ENCODE measurements at places on chromosomes 6 and 20. TPM values are rescaled to one million over a fixed set of nuclear protein-coding genes. Genes with fewer than 3 reads are reported as not detected.
A peak's percentile ranks its signal among the peaks of the same experiment; 100 is the strongest.

GRCh38 chr6:135329851-135330803 is 149.0 kb downstream of the MYB start:
- no peak for DNase-seq

DNA sequence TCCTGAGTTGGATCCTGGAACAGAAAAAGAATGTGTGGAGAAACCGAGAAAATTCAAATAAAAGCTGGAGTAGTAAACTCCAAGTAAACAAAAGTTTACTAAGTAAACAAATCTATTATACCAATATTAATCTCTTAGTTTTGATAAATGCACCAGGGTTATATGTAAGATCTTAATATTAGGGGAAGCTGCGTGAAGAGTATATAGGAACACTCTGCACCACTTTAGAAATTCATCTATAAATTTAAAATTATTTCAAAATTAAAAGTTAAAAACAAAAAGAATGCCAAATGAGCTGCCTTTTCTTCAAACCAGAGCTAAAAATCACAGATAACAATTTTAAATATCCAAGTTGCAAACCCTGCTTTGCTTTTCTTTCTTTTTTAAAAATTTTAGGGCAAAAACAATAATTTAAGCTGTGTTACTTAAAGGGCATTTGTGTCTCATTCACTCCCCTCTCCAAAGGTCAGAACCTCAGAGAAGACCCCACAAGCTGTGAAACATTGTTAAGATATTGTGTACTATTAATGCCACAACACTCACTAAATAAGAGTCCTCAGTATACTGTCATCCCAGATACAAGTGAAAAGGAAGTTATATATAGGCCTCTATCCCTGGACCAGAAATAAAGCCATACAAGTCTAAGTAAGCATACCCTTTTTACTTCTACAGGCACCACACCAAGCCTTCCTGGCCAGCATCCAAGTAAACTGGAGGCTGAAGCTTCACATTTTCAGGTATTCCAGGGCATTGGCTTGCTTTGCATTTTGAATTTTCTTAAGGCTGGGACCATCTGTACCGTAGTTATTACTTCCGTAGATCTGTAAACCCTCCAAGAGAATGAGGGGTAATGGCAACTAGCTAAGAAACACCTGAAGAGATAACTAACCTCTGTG is 7.0 kb downstream of the DNAAF9 start:
- DNase-seq: peak; percentile 12

DNA sequence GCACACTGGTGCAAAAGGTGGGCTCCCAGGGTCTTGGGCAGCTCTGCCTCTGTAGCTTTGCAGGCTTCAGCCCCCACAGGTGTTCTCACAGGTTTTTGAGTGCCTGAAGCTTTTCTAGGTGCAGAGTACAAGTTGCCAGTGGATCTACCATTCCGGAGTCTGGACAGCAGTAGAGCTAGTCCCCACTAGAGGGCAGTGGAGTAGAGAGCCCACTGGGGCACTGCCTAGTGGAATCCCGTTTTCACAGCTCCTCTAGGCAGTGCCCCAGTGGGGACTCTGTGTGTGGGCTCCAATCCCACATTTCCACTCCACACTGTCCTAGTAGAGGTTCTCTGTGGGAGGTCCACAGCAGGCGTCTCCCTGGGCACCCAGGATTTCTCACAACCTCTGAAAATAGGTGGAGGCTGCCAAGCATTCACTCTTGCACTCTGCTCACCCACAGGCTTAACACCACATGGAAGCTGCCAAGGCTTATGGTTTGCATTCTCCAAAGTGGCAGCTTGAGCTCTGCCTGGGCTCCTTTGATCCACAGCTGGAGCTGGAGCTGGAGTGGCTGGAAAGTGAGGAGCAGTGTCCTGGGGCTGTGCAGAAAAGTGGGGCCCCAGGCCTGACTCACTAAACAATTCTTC is 86.3 kb upstream of the PROKR2 start:
- peak; percentile 22 for DNase-seq

DNA sequence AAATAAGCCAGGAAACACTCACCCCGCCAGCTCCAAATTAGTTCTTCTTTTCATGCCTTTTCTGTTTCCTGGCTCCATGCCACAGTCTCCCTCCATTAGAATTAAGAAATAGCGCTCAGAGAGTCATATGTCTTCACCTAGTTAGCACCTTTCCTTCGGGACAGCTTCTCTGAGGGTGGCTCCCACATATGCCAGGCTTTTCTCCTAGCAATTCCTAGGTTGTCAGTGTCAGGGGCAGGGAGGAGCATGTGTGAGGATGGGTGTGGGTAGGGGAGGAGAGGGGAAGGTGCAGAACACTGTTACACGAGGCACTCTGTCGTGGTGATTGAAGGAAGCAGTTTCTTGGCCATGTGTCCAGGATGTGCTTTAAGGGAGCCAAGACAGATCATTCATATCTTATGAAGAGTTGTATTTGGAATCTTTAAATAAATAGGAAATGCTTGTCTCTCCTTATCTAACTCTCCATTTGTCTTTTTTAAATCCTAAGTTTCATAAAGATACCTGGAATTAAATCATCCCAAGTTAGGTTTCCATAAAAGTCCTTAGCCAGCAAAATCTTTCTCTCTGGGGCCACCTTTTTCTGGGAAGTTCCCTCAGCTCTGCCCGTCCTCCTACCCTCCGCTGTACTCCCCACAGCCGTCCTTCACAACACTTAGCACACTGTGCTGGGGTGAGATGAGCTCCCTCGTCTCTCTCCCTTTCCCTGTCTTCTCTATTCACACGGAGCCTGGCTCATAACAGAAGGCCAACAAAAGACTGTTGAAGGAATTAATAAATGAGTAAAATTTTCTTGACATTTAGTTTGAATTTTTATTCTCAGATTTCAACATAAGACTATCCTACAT is 361.0 kb downstream of the CD83 start:
- DNase-seq: no peak

DNA sequence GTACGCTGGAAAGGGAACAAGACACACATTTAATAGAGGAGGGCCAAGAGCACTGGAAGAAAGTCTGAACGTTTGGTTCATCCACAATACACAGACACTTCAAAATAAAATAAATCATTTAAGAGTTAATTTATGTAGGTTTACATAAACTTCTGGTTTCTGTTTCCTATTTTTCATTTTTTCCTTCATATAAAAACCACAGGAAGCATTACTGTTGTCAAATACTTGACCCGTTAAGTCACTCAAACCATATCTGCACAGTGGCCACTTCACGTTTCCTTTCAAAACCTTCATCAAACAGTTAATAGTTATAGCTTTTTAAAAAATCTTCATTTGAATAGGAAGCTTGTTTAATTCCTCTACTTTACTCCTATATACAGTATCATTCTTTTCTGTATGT is 257.6 kb upstream of the THEMIS start:
- DNase-seq: peak; percentile 79

GRCh38 chr20:54726687-54727300 is 251.4 kb downstream of the DOK5 start:
- no peak for DNase-seq

DNA sequence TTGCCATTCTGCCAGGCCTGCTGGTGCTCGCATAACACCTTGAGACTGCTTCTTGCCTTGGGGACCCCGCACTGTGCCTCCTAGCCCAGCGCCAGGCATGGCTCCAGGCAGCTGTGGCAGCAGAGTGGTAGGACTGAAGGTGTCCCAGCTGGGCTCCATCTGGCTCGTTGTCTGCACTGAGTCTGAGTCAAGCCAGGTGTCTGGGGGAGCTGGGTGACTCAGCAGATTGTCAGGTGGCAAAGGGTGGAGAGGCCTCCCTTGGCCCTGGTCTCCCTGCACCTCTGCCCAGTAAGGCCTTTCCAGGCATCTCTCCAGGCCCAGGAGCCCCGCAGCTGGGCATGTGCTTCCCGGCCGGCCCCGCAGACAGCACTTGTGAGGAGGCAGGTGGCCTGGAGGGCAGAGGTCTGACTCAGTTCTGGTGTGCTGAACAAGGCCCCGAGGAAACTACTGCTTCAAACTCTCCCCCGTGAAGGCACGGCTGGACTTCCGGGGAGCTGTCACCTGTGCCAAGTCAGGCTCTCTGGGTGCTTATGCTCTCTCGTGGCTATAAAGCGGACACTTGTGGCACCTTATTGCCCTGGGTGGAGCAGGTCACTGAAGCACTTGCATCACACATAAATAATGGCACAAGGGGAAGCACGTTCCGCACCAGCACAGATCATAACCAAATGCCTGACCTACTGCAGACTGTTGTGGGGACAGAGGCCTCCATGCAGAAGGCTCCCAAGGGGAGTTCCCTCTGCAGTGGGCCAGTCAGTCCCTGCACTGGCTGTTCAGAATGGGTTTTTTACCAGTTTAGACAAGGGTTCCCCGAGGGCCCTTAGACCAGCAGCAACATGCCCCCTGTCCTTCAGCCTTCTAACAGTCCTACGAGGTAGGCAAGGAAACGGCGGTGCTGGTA is 27.5 kb downstream of the FOXC1 start:
- DNase-seq: peak; percentile 82

DNA sequence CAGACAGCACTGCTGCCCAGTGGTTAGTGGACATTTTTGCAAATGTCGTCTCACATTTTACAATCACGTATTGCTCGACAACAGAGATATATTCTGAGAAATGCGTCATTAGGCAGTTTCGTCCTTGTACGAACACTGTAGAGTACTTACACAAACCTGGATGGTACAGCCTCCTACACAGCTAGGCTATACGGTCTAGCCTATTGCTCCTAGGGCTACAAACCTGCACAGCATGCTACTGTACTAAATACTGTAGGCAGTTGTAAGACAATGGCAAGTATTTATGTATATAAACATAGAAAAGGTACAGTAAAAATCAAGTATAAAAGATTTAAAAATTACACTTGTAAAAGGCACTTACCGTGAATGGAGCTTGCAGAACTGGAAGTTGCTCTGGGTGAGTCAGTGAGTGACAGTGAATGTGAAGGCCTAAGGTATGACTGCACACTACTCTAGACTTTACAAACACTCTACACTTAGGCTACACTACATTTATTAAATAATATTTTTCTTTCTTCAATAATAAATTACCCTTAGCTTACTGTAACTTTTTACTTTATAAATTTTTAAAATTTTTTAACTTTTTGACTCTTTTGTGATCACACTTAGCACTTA is 43.1 kb downstream of the ALDH5A1 start:
- DNase-seq: peak; percentile 43

GRCh38 chr6:99603421-99604165 is 3.0 kb upstream of the PRDM13 start:
- peak; percentile 28 for DNase-seq

- DNase-seq: no peak
Measured at GRCh38 chr6:4682431-4683097, 93.6 kb upstream of the CDYL start.

GRCh38 chr6:56444855-56445254 is 197.5 kb upstream of the COL21A1 start:
- DNase-seq: no peak

DNA sequence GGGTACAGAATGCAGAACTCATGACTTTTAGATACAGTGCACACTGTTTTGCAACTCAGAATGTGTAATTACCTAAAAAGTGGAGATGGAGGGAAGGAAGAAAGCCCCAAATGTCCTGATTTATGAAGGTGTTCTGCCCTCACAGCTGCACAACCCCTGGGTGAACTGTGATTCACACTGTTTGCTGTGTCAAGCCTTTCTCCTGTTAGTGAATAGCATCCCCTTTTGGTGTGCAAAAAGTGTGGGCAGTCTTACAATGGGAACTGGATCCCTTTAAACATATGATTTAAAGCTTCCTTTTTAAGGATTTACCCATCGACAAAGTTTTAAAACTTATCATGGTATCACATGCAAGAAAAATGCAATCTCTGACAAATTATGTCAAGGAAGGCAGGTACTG is 633.4 kb upstream of the EPHA7 start:
- DNase-seq: no peak

- DNase-seq: peak; percentile 60
Measured at GRCh38 chr6:114100215-114100994, 129.5 kb upstream of the HDAC2 start.

GRCh38 chr6:169082817-169083507 is 170.7 kb downstream of the THBS2 start:
- DNase-seq: no peak

GRCh38 chr20:64053841-64054661 is 4.6 kb upstream of the SOX18 start:
- peak; percentile 66 for DNase-seq

GRCh38 chr20:23690581-23690980 is 1.7 kb upstream of the CST4 start:
- DNase-seq: peak; percentile 32

DNA sequence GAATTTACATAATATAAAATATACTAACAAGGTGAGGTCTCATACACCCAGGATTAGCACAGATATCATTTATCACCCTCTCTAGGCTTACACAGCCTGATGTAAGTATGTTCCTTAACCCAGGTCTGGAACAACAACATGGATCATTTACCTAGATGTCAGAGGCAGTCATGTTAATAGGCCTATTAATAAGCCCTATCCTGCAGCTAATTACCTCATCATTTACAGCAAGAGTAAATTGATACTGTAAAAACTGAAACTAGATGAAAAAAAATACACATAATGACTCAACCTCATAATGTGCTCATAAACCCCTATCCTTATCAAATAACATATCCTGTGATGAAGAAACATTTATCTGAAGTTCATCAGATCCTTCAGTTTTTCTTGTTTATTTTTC is 334.3 kb upstream of the MANEA start:
- no peak for DNase-seq

DNA sequence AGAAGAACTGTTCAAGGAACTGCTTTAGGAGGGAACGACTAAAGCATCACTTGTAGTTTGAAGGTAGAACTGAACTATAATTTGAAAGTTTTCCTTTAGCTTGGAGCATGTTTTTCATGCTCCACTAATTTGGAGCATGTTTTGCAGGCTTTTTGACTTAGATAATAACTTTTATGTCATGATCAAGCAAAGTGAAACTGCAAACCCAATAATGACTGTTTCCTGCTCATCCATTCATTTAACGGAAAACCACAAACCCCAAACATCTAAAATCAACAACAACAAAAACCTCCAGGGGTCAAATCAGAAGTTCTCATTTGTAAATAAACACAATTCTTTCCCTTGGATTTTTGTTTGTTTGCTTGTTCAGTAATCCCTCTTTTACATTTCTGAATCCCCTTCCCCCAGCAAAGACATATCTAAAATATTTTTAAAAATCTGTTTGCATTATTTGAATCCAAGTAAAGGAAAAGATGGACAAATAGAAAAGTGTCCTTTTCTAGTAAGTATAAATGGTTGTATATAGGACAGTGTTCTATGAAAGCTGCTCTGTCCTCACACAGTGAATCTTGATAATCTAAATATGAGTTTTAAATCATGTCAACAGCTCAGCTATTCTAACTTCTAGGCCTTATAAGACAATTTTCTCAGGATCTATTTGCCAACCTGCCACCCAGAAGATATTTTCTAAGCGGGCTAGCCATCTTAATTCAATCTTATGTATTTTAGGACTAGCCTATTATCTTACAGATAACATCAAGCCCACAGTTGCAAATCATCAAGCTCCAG is 2.6 kb downstream of the SIM1 start:
- peak; percentile 66 for DNase-seq

GRCh38 chr6:118016532-118016931 is 109.5 kb downstream of the SLC35F1 start:
- DNase-seq: no peak

Gene MRPS18B
- total RNA-seq: 108 TPM

Gene HS3ST5
- not detected for total RNA-seq

Gene FGD2
- not detected for total RNA-seq

Gene COL9A1
- total RNA-seq: not detected

All from M059J (cell line).